ENCODE measurements at places on chromosomes 13 and 19.

DNA sequence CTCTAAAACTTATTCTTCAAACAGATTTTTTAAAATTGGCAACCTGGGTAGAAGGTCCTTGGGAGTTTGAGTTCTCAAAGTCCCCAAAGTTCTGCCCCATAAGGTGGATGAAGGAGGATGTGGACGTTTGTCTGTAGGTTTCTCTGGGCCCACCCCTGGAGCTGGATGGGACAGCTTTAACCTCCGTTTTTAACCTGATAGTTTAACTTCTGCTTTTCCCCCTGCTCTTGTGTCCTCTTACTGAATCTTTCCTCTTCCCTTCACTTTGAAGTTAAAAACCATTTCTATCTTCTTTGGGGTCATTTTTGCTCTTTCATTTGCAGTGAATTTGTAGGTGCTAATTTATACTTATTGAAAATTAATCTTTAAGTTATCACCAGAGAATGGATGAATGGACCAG is 79.1 kb downstream of the ESD start:
- DNase-seq = no peak

GRCh38 chr13:60959427-60959826 is 456.2 kb downstream of the PCDH20 start:
- no peak for DNase-seq

- DNase-seq = no peak
Measured at GRCh38 chr19:32404933-32405430, 588 bp upstream of the DPY19L3 start.

DNA sequence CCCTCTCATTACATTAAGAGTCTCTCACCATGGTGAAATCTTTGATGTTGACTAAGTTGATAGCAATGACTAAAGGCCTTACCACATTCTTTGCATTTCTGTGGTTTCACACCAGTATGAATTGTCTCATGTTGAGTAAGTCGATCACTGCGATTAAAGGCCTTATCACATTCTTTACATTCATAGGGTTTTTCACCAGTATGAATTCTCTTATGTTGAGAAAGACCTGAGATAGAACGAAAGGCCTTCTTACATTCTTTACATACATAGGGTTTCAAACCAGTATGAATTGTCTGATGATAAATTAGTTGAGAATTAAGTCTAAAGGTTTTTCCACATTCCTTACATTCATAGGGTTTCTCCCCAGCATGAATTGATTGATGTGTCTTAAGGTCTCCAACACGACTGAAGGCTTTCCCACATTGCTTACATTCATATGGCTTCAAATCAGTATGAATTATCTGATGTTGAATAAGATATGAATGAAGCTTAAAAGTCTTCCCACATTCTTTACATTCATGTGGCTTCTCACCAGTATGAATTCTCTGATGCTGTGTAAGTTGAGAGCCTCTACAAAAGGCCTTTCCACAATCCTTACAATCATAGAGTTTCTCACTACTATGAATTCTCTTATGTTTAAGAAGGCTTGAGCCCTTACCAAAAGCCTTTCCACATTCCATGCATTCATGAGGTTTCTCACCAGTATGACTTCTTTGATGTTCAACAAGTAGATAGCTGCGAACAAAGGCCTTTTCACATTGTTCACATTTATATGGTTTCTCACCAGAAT is 45.6 kb downstream of the ZNF283 start:
- DNase-seq = no peak

GRCh38 chr19:8607386-8607785 is 3.1 kb downstream of the ADAMTS10 start:
- DNase-seq = no peak

- no peak for DNase-seq
Measured at GRCh38 chr19:4301590-4302242, 473 bp downstream of the TMIGD2 start.

DNA sequence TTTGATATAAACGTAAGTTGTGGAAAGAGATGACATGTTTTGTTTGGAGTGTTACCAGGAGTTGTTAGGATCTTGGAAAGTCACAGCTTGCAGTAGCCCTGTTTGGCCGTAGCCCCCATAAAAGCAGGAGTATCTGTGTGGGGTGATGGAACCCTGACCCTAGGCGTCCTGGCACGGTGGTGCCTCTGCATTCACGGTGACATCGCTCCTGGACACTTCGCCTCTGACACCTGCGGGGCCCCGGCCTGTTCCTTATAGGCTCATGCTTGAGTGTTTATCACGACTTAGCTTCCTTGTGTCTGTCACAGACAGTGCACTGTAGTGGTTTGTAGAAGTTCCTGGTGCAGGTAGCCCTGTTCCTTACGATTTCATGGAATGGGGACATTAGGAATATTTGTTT is 74.2 kb downstream of the ATP11A start:
- no peak for DNase-seq

- DNase-seq = no peak
Measured at GRCh38 chr19:9139609-9140158, 513 bp upstream of the ZNF317 start.

- no peak for DNase-seq
Measured at GRCh38 chr19:47229676-47230053, 1.3 kb downstream of the BBC3 start.

DNA sequence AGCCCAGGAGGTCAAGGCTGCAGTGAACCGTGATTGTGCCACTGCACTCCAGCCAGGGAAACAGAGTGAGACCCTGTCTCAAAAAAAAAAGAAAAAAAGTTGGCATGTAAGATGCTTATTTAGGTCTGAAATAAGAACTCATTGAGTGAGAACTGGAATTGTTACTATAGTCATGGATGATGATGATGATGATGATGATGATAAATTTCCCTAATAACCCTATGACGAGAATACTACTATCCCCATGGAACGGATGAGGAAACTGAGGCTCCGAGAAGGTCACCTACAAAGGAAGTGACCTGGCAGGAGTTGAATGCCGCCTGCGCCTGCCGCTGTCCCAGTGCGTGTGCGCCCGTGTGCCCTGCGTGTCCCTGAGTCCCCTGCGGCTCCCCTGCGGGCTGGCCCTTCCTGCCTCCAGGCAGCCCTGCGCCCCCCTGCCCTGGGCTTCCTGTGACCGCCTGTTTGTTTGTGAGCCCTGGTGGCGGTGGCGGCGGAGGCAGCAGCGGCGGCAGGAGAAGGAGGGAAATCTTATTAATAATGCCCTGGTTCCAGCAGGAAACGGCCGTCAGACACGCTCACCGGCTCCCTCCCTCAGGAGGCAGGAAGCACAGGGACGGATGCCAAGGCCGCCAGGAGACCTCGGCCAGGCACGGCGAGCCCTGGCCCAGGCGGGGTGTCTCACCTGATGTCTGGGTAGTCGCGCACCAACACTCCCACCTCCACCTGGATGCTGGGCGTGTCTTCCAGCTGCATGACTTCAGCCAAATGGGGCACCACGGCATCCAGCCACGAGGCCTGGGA is 29.6 kb downstream of the EXOC3L2 start:
- no peak for DNase-seq

DNA sequence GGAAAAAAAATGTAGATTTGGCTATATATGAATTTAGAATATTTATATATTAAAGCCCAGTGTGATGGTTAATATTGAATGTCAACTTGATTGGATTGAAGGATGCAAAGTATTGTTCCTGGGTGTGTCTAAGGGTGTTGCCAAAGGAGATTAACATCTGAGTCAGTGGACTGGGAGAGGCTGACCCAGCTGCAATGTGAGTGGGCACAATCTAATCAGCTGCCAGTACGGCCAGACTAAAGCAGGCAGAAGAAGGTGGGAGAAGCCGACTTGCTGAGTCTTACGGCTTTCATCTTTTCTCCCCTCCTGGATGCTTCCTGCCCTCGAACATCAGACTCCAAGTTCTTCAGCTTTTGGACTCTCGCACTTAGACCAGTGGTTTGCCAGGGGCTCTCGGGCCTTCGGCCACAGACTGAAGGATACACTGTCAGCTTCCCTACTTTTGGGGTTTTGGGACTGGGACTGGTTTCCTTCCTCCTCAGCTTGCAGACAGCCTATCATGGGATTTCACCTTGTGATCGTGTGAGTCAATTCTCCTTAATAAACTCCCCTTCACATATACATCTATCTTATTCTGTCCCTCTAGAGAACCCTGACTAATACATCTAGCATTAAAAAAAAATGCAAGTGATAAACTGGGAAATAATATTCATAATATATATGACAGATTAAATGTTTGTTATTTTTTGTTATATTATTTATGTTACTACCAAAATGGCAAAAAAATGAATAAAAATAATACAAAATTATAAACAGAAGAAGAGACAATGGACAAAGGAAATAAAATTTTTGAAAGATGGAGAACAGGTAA is 122.4 kb downstream of the DLEU7 start:
- no peak for DNase-seq

- DNase-seq = no peak
Measured at GRCh38 chr19:41228486-41228885, 9.5 kb downstream of the AXL start.

- DNase-seq = no peak
Measured at GRCh38 chr13:25744178-25744577, 307.6 kb downstream of the SHISA2 start.

DNA sequence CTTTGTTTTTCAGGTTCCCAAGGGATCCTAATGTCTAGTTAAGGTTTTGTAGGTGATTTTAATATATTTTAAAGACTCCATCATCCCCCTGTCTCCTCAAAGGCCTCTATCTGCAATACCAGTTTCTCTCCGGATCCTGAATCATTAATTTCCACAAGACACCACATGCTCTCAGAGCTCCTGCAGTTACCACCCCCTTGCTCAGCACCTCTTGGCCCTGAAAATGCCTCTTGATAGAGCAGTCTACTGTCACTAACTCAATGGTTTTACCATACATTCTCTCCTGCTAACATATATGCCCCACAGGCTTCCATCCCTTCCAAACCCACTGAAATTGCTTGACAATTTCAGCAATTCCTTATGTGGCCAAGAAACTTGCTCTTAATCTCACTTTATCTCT is 1.9 kb upstream of the PEG3 start:
- no peak for DNase-seq

DNA sequence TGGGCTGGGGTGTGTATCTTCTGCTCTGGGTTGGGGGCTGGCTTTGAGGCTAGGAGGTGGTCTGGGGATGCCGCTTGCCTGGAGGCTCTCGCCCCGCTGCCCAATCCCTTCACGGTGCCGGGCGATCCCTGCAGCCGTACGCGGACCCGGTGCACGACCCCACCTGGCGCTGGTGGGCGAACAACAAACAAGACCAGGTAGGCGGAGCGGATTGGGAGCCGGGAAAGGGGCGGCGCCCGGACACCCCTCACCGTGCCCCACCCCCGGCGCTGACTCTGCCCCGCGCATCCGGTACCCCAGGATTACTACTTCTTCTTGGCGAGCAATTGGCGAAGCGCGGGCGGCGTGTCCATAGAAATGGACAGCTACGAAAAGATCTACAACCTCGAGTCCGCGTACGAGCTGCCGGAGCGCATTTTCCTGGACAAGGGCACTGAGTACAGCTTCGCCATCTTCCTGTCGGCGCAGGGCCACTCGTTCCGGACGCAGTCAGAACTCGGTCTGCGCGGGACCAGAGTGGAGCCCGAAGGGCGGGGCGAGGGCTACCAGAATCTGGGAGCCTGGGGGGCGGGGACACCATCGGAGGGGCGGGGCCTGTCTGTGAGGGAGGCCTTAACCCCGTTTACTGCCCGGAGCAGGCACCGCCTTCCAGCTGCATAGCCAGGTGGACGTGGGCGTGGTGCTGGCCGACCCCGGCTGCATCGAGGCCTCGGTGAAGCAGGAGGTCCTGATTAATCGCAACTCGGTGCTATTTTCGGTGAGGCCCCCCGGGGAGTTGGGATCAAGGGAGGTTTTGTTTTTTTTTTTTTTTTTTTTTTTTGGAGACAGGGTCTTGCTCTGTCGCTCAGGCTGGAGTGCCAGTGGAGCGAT is 12.1 kb upstream of the PSMD8 start:
- DNase-seq = no peak

GRCh38 chr13:76638181-76638580 is 248.0 kb downstream of the KCTD12 start:
- DNase-seq = no peak

GRCh38 chr13:31050486-31051400 is 111.0 kb downstream of the HSPH1 start:
- DNase-seq = no peak

GRCh38 chr13:84139561-84140158 is 257.4 kb upstream of the SLITRK1 start:
- no peak for DNase-seq

DNA sequence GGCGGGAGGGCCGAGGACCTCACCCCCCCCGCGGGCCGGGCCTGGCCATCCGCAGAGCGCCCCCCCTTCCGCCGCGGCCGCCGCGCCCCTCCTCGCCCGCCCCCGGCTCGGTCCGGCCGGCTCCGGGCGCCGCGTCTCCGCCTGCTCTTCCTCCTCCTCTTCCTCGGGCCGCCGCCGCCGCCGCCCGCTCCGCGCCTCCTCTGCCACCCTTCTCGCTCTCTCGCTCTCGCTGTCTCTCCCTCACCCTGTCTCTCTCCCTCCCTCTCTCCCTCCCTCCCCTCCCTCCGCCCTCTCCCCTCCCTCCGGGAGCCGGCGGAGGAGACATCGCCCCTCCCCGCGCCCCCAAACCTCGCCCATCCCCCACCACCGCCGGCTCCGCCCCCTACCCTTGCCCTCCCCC is at the start of gene SHANK1:
Gene SHANK1 (minus strand): TSS at position 237 of the 400 bp plus-strand sequence. CDS start 2,883 bp downstream, outside the sequence.
- DNase-seq = no peak

GRCh38 chr13:107205318-107206104 is 637.6 kb upstream of the ARGLU1 start:
- no peak for DNase-seq

DNA sequence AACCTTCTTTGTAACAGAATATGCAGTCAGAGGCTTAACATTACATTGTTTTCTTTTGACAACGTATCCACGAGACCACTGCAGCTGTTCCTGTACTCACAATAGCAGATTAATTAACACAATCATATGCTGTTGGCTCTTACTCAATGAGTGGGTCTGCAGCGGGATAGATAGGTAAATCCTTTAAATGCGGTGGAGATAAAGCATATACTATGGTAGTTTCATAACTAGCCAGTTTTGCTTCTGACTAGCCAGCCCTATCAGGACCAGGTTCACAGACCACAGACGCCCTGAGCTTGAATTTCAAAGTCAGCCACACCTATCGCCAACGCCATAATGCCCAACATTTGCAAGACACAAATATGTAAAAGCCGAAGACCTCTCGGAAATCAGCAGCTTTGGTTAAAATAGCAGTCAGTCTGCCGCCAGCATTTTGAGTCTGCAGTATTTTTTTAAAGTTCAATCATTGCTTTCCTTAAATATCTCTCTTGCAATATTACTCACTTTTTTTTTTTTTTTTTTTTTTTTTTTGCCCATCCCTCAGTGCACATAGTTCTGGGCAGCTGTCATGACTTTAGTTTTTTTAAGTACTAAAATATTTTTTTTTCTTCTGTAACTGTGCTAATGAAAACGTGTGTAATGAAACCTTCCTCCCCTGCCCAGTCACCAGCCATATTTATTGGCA is 120.5 kb downstream of the ZNF536 start:
- DNase-seq = no peak

GRCh38 chr19:3366753-3367627 is 607 bp downstream of the NFIC start:
- no peak for DNase-seq

- no peak for DNase-seq
Measured at GRCh38 chr13:33245505-33246158, 39.9 kb downstream of the STARD13 start.

- no peak for DNase-seq
Measured at GRCh38 chr19:49506575-49507105, 5.8 kb upstream of the FCGRT start.

GRCh38 chr19:30806311-30806710 is 434.1 kb downstream of the ZNF536 start:
- no peak for DNase-seq

- no peak for DNase-seq
Measured at GRCh38 chr19:15584541-15585115, 30.4 kb upstream of the CYP4F8 start.

GRCh38 chr19:38839816-38840582 is 8.4 kb upstream of the ECH1 start:
- DNase-seq = no peak

- no peak for DNase-seq
Measured at GRCh38 chr13:40026741-40027140, 371.3 kb downstream of the COG6 start.
